GM12878 (cell line): ENCODE measurements at places on chromosomes 13 and 19. TPM values are rescaled to one million over a fixed set of nuclear protein-coding genes. Genes with fewer than 3 reads are reported as not detected.

GRCh38 chr13:76646946-76647345, 239.3 kb downstream of the KCTD12 start:
- H3K27ac ChIP-seq = no peak overlapping the region
- H3K4me1 ChIP-seq = no peaks in the 10 kb centered on the region
- DNase-seq = no peak
- H3K36me3 ChIP-seq = no peaks in the 10 kb centered on the region

DNA sequence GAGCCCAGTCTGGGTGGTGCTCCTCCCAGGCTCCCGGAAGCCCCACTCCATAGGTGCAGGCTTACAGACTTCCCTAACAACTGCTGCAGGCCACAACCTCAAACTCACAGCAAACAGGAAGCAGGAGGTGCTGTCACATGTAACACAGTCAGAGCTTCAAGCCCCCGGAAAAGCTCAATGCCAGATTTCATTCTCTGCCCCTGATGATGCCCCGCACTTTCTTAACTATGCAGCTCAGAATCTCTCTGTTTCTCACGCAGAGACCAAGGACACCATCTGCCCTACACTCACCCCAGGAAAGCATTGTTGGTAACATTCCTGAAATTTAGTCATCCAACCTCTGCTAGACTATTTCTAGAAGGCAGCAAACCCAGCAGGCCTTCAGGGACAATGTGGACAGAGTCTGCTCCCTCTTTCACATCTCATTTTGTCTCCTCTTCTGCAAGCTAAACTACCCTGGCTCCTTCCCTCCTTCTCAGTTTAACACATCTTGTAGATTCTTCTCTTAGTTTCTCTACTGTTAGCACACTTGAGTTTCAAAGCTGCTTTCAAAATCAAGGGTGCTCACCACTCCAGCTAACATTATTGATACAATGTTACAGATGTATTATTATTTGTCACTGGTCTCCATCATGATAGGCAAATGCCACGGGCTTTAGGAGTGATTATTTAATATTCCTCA, 162.5 kb downstream of the KCTD12 start:
- DNase-seq = no peak
- H3K27ac ChIP-seq = no peak overlapping the region
- no peaks in the 10 kb centered on the region for H3K4me1 ChIP-seq
- H3K27me3 ChIP-seq = no peaks in the 10 kb centered on the region
- no peaks in the 10 kb centered on the region for H3K36me3 ChIP-seq

- no peak overlapping the region for H3K27ac ChIP-seq
- no peak for DNase-seq
- no peaks in the 10 kb centered on the region for H3K36me3 ChIP-seq
- H3K4me1 ChIP-seq = peaks cover 5% of the 10 kb centered on the region
These were observed 4.3 kb downstream of the RRAS start for GRCh38 chr19:49635530-49636232.

DPF1 gene
- total RNA-seq = 3.8 and 4.0 TPM in 2 replicates

DNA sequence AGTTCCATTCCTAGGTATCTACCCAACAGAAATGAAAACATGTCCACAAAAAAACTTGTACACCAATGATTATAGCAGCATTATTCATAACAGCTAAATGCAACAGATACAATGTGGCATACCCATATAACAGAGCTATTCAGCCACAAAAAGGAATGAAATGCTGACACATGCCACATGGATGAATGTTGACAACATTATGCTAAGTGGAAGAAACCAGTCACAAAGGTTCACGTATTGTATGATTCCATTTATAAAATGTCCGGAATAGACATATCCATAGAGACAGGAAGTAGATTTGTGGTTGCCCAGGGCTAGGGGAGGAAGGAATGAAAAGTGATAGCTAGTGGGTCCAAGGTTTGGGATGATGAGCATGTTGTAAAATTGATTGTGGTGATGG, 10.8 kb downstream of the CRYL1 start:
- no peak overlapping the region for H3K4me3 ChIP-seq
- H3K36me3 ChIP-seq = peaks cover 7% of the 10 kb centered on the region
- no peaks in the 10 kb centered on the region for H3K27me3 ChIP-seq
